ENCODE measurements at places on chromosomes 6 and 20.

GRCh38 chr6:138582573-138582972, 83.3 kb upstream of the NHSL1 start:
- DNase-seq = no peak

DNA sequence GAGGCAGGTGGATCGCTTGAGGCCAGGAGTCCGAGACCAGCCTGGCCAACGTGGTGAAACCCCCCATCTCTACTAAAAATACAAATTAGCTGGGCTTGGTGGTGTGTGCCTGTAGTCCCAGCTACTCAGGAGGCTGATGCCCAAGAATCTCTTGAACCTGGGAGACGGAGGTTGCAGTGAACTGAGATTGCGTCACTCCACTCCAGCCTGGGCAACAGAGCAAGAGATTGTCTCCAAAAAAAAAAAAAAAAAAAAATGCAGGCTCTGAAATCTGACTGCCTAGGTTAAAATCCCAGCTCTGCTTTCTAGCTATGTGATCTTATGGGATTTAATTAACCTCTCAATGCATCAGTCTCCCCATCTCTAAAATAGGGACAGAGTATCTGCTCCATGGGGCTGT, 3.3 kb upstream of the TMEM217 start:
- no peak for DNase-seq

DNA sequence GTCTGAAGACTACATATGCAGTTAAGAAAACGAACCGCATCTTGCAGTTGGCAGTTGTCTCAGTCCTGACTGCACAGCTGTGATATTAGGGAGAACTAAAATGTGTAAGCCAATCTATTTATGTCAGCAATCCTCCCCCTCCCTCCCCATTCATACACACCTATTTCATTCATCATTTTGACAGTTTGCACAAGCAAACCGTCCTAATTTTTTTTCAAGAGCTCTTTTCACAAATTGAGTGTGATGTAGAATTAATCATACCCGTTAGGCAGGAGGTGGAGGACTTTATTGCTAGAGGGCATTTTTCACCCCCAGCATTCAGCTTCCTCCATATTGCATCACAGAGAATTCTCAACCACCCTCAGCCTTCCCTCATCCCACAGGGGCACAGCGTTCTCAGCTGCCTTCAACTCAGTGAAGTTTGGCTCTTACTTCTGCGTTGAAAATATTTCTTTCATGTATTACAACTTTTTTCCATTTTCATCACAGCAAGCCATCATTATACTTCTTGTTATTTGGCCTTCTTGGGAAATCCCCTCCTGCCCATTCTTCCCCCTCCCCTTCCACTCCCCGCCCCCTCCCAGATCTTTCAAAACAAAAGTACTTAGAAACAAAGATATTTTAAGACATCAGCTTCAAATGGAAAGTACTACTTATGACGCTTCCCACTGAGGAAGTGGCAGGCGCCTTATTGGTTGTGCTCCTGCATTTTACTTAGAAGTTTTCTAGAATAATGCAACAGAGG, 37.5 kb downstream of the NOX3 start:
- DNase-seq = peak; percentile 36

GRCh38 chr6:148790817-148791216, 44.0 kb downstream of the UST start:
- DNase-seq = no peak

DNA sequence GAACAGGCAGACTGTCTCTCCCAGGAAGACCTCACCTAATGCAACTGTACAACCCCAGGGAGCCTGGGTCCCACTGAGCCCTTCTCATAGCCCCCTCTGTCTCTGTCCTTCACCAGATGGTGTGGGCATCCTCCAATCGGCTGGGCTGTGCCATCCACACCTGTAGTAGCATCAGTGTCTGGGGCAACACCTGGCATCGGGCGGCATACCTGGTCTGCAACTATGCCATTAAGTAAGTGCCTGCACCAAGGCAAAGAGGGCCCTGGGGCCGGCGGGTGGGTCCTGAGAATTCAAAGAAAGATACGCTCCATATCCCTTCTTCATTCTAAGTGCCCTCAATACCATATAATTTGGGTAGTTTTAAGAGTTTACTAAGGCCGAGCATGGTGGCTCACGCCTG, 8.3 kb downstream of the R3HDML start:
- DNase-seq = no peak

DNA sequence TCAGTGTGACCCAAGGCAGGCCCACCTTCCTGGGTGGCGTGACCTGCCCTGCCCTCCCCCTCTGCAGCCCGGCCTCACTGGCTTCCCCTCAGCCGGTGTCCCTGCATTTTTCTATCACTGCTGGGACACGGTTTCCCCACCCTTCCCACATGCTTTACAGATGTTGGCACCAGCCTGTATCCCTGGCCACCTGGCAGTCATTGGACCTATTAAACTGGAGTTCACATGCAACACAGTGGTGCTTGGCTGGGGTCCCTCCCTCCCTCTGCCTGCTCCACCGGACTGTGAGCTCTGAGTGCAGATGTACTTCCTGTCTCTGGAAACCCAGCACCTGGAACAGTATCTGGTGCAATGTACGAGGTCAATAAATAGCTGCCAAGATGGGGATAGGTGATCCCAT, 25.5 kb upstream of the STX16 start:
- DNase-seq = no peak

DNA sequence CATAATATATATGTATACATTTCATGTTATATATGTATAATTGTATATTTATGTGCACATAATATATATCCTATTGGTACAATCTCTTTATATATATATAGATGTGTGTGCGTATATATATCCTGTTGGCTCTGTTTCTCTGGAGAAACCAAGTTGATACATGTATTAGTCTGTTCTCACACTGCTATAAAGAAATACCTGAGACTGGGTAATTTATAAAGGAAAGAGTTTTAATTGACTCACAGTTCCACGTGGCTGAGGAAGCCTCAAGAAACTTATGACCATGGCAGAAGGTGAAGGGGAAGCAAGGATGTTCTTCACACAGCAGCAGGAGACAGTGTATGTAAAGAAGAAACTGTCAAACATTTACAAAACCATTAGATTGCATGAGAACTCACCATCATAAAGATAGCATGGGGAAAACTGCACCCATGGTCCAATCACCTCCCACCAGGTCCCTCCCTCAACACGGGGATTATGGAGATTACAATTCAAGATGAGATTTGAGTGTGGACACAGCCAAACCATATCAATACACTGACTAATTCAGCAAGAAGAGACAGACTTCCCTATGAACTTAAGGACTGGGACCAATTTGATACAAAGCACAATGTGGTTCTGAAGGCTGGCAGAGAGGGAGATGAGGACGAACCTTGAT, 14.0 kb downstream of the CST3 start:
- no peak for DNase-seq

GRCh38 chr20:38466983-38467382, 5.7 kb upstream of the RALGAPB start:
- DNase-seq = no peak

DNA sequence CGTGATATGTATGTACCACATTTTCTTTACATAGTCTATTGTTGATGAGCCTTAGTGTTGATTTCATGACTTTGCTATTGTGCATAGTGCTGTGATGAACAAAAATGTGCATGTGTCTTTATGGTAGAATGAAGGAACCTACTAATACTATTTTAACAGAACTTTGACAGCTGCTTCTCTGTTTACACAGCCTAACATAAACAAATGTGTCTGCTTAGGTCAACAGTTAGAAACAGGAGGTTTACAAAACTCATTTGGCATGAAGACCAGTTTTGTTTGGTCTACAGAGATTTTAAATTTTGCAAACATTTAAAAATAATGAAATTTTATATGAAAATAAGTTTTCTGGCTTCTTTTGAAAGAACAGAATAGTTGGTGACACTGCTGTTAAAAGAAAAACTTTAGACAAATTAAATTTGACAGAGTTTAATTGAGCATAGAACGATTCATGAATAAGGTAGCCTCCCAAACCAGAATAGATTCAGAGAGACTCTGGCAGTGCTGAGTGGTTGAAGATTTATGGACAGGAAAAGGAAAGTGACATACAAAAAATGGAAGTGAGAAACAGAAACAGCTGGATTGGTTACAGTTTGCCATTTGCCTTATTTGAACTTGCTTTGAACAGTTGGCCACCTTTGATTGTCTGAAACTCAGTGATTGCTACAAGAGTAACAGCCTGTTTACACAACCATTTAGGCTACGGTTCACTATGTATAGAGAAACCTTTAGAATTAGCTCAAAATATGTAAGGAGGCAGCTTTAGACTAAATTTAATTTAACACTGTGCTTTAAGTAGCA, 715.8 kb upstream of the HS3ST5 start:
- no peak for DNase-seq

DNA sequence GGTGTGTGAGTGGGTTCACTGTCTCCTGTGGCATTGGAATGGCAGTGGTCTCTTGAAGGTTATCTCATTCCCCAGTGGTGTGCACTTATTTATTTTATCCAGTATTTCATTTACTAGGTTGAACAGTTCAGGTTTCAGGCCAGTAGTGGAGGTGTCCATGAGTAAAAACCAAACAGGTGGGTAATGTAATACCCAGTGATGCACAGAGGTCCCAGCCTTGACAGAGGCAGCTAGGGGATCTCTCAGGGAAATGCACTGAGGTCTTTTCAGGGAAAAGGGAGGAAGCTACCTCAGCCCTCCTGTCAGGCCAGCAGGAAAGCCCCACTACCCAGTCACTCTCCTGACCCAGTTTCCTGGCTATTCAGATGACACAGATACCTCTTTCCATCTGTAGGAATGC, 403.6 kb downstream of the UTRN start:
- DNase-seq = no peak

- no peak for DNase-seq
Measured at GRCh38 chr20:60867589-60867988, 384.5 kb upstream of the CDH4 start.

GRCh38 chr6:12361042-12361765, 71.0 kb downstream of the EDN1 start:
- DNase-seq = no peak

- DNase-seq = no peak
Measured at GRCh38 chr20:2692036-2692885, at the start of gene EBF4. Gene EBF4, plus strand, starts transcription at chr20:2692780. Its CDS starts 866 bp downstream, at chr20:2693646.

DNA sequence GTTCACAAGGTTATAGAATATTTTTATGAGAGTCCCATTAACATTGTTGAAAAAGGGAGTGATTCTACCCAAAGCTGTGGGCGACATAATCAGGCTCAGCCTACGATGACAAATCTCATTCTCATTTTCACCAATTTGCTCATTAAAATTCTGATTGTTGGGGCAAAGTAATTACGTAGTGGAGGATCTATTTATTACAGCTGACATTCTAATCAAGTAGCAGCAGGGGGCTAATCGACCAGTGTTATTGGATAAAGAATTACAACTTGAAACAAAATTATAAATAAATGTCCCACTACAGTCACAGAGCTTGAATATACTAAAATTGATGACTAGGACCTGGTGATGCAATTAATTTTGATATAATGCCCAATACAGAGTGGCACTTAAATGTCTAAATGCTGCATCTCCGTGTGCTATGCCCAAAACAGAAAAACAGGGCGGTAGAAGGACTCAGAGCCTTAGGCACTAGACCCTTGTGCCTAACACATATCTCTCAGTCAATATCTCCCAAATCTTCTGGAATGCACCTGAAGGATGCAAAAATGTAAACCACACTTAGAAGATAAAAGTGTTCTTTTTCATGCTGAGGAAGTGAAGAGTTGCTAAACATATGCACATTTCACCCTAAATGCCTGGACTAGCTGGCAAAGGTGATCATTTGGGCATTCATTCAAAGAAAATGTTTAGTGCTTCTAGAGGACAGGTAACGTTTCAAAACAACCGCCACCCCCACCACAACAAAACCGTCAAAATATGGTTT, 88.3 kb downstream of the CD24 start:
- no peak for DNase-seq

DNA sequence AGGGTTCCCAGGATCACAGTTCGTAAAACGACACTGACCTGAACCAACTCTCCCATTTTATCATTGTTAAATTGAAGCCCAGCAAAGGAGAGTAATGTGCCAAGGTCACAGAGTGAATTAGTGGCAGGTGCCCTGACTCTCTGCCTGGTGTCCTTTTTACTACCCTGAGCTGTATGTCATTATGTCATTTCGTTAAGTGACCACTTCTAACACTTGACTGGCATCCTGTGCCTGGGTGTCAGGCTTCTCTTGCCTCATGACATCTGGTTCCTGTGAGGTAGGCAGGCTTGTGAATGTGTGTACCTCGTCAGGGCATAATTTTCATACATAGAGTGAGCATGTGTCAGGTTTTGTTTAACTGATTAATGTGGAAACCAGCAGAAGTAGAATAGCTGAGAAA, 48.6 kb downstream of the RALY start:
- no peak for DNase-seq

DNA sequence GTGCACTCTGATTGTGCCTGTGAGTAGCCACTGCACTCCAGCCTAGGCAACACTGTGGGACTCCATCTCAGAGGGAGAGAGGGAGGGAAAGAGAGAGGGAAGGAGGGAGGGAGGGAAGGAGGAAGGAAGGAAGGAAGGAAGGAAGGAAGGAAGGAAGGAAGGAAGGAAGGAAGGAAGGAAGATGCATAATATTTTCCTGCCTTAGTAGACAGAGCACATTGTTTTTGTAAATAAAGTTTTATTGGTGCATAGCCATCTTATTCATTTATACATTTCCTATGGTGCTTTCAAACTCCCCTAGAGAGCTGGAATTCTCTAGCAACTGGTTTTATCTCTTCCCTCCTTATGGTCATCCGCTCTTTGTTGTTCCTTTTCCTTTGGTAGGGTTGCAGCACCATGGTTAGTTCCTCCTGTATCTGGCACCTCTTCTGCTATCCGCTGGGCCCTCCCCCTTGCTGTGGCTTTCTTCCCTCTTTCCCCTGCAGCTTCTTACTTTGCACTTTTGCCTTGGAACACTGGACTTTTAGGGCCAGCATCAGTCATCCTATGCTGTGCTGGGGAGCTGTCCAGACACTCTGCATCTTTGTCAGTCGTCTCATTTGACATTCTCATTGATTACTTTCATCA, 20.2 kb downstream of the GPR6 start:
- no peak for DNase-seq

DNA sequence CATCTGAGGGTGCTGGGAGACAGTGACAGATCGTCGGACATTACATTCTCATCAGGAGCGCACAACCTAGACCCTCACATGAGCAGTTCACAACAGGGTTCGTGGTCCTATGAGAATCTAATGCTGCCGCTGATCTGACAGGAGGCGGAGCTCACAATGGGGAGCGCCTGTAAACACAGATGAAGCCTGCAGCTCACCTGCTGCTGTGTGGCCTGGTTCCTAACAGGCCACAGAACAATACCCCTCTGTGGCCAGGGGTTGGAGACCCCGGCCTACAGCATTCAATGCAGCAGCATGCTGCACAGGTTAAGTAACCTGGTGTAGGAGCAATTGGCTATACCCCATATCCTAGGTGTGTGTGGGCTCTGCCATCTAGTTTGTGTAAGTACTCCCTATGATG, 19.5 kb downstream of the ANKRD60 start:
- DNase-seq = no peak

DNA sequence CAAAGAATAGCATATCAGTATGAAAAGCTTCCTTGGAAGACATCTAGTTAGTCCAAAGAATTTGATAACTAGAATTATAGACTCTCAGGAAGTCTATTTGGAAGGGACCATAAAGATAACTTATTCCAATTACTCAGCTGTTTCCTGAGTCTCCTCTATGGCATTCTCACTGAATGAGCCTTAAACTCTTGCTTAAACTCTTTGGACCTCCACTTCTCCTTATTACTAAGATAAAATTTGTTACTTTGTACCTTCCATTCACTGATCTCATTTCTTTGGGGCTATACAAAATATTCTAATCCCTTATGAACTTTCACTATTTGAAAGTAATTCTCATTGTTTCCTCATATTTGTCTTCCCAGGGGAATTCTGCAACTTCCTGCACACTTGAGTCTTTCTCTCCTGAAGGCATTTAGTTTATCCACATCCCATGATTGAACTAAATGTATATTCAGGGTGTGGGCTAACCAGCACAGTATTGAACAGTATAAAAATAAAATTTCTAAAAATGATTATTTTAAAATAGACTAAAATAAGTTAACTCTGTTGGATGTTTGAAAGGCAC, 67.1 kb upstream of the NOTCH4 start:
- no peak for DNase-seq
